ENCODE measurements at places on chromosomes 12 and 14. TPM values are rescaled to one million over a fixed set of nuclear protein-coding genes. Genes with fewer than 3 reads are reported as not detected.

DNA sequence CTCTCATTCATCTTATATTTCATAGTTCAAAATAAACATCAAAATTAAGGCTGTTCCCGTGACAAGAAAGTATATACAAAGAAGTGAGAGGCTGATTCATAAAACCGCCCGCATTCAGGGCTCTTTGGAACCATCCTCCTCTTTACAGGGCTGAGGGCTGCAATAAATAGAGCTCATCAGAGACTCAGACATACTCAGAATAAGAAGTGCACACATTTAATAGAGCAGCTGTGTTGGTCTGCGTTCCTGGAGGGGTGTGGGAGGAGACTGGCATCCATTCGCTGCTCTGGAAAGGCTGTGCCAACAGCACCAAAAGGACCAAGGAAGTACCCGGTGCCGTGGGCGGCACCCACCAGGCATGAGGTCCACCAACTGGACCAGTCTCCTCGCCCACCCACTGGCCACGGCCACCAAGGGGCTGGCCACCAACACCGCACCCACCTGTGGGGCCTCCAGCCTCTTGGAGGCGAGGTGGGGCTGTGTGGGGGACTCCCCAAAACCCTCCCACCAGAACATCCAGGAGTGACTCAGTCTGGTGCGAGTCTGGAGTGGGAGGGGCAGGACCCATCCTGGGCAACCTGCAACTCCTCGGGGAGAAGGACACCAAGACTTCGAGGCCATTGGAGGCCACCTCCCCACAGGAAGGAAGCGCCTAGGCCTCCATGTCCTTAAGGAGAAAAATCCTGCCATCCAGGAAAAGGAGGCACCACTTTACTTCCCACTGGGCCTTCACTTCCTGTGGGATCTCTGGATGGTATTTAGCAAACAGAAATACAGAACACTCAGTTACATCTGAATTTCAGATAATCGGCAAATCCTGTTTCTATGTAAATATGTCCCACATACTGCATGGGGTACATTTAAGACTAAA lies 32.7 kb downstream of the VCPKMT start:
- H3K36me3 ChIP-seq: no peaks in the 10 kb centered on the region
- peaks cover 14% of the 10 kb centered on the region for H3K4me1 ChIP-seq
- H3K27ac ChIP-seq: no peak overlapping the region
- H3K4me3 ChIP-seq: no peak overlapping the region

Gene SPTLC2
- total RNA-seq: 50.2 TPM

DNA sequence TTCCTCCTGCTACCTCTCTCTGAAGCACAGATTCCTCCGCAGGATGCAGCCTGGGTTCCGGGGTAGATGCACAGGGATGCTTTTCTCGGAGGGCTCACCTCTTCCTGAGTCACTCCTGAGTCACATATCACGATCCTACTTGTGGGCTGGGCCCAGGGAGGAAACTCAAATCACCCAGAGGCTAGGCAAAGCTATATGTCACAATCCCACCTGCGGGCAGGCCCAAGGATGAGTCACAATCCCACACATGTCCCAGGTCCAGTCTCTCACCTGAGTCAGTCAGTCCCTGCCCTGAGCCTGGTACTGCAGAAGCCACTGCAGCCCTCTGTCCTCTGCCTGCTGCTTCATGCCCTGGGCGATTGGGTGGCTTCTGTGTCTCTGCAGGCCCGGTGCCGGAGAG lies 149.0 kb upstream of the GSC start:
- peak; percentile 11 for DNase-seq
- no peaks in the 10 kb centered on the region for H3K36me3 ChIP-seq
- H3K4me3 ChIP-seq: no peak overlapping the region
- H3K27me3 ChIP-seq: no peaks in the 10 kb centered on the region
- H3K4me1 ChIP-seq: no peaks in the 10 kb centered on the region

DNA sequence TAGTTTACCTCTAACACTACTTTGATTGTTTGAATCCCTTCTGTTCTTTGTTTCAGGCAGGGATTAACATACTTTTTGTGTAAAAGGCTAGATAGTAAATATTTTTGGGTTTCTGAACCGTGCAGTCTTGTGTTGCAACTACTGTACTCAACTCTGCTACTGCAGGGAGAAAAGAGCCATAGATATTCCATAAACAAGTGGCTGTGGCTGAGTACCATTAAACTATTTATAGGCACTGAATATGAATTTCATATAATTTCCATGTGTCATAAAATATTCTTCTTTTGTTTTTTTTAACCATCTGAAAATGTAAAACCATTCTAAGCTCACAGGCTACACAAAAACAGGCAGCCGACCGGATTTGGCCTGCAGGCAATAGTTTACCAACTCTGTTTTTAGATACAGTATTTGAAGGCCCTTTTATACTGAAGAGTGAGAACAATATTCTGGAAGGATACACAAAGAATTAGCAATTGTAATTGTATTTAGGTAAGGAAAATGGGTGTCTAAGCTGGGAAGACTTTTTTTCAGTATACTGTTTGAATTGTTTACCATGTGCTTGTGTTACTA lies 15.7 kb downstream of the NR1H4 start:
- H3K27me3 ChIP-seq: peaks cover 6% of the 10 kb centered on the region
- H3K4me1 ChIP-seq: no peaks in the 10 kb centered on the region
- no peak for DNase-seq
- H3K4me3 ChIP-seq: no peak overlapping the region

DNA sequence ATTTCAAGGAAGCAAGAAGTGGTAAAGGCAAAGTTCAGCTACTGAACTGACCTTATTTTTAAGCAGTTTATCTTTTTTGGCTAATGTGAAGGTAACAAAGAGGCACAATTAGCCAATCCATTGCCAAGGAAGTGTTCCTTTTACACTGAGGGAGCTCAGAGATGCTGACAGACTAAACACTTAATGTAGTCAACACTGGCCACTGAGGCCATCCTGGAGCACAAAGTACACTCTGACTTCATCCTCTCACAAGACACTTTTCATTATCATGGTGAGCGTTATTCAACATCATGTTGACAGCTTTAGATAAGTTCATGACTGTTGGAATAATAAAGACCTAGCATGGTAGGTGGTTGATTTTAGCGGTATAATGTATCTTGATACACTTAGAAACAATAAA lies 89.9 kb downstream of the ADAMTS20 start:
- H3K36me3 ChIP-seq: no peaks in the 10 kb centered on the region
- H3K27ac ChIP-seq: no peak overlapping the region
- H3K4me3 ChIP-seq: no peak overlapping the region
- no peak for DNase-seq
- no peaks in the 10 kb centered on the region for H3K4me1 ChIP-seq

- H3K4me1 ChIP-seq: no peaks in the 10 kb centered on the region
- no peaks in the 10 kb centered on the region for H3K27me3 ChIP-seq
- no peak overlapping the region for H3K27ac ChIP-seq
- H3K36me3 ChIP-seq: no peaks in the 10 kb centered on the region
- peak; percentile 9 for DNase-seq
Observed at GRCh38 chr12:81070846-81071245, 7.0 kb upstream of the ACSS3 start.

DNA sequence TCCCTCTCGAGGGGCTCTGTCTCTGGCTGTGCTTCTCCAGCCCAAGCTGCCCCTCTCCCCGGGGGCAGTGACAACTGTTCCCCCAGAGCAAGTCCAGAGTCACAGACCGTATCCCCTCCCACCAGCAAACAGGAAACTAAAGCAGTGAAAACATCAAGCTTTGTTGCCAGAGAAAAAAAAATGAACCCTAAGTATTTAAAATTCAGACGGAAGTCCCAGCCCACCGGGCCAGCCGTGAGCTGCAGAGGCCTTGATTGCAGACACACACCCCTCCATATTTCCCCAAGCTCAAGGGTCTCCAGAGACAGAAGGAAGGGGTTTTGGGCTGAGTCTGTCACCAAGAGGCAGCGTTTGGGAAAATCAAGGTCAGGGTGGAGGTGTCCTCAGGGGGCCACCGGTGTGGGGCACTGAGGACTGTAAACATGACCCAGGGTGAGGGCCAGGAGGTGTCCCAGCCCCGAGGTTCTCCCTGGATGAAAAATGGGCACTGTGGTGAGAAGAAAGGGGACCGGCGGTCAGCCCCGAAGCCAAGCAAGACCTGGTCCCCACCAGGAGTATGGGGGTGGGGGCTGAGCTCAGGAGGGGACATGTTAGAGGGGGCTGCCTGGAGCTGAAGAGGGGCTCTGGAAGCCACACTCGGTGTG lies 7.7 kb downstream of the PHETA1 start:
- no peak overlapping the region for H3K27ac ChIP-seq
- H3K4me3 ChIP-seq: no peak overlapping the region
- no peaks in the 10 kb centered on the region for H3K27me3 ChIP-seq
- H3K36me3 ChIP-seq: no peaks in the 10 kb centered on the region

DNA sequence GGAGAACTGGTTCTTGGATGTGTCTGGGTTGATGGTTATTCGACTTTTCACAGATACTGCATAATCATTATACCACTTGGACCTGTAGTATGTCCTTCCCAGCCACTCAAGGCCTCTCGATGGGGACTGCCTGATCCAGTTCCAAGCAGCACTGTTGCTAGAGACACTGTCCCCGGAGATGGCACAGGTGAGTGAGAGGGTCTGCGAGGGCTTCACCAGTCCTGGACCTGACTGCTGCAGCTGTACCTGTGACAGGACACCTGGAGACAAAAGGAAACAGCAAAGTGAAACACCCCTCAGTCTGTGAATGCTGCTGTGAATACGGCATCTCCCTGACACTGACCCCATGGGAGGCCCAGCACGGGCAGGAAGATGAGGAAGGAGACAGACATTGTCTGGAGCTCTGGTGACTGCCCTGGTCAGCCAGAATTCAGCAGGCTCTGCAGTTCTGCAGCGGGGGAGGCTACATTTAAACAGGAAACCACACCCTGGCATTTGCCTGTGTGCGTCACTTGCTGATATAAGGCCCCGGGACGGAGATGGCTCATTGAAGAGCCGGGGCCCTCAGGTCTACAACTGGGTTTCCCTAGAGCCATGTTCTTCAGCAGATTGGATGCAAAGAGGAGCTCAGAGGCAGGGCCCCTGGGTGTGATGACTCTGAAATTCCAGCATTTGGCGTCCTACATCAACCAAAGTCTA lies 413.6 kb downstream of the TMEM121 start:
- H3K4me3 ChIP-seq: no peak overlapping the region
- no peaks in the 10 kb centered on the region for H3K27me3 ChIP-seq
- H3K36me3 ChIP-seq: no peaks in the 10 kb centered on the region
- no peak overlapping the region for H3K27ac ChIP-seq
- H3K4me1 ChIP-seq: no peaks in the 10 kb centered on the region
- DNase-seq: no peak

DNA sequence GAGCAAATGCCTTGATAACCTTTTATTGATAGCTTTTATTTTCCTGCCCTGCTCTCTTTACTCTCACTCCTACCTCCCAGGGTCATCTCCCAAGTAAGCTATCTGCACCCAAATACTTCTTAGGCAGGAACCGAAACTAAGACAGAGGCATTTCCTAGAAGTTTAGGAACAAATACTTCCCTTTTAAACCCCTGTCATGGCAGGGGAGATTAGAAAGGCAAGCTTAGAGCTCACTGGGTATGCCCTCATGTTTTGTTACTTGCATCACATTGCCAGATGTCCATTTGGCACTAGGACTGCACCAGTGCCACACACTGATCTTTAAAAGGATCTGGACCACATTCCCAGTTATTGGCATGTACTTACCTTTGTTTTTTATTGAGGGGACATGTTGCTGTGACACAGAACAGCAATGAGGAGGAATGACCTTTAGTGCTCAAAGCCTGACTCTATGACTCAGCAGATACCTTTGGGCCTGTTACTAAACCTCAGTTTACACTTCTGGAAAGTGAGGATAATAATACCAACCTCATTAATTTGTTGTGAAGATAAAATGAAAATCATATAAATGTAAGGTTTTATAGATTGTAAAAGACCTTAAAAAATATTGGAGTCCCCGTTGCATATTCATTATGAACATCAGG lies 40.9 kb upstream of the MBIP start:
- 0 out of 2 replicates have a peak, but pooled peaks cover 5% of the 10 kb centered on the region for H3K27me3 ChIP-seq
- no peak overlapping the region for H3K27ac ChIP-seq
- no peaks in the 10 kb centered on the region for H3K36me3 ChIP-seq
- DNase-seq: no peak

GRCh38 chr12:120367233-120367923 lies 1.6 kb downstream of the MSI1 start:
- H3K27ac ChIP-seq: no peak overlapping the region
- peaks cover 56% of the 10 kb centered on the region for H3K27me3 ChIP-seq
- H3K36me3 ChIP-seq: no peaks in the 10 kb centered on the region
- no peak overlapping the region for H3K4me3 ChIP-seq

Gene LRRC23
- 4.3 TPM for total RNA-seq

Gene TAS2R14
- 0.76 TPM for total RNA-seq

GRCh38 chr12:98698603-98699463 lies 53.7 kb downstream of the APAF1 start:
- H3K27me3 ChIP-seq: no peaks in the 10 kb centered on the region
- H3K36me3 ChIP-seq: peaks cover 25% of the 10 kb centered on the region
- DNase-seq: peak; percentile 76
- no peaks in the 10 kb centered on the region for H3K4me1 ChIP-seq

GRCh38 chr14:105474483-105475268 lies at the start of gene CRIP2:
Gene CRIP2, plus strand, starts transcription at chr14:105474821. Its CDS starts 42 bp downstream, at chr14:105474863.
- H3K27me3 ChIP-seq: no peaks in the 10 kb centered on the region
- peak within 1 kb of the TSS; percentile 86 for H3K27ac ChIP-seq
- peaks cover 12% of the 10 kb centered on the region for H3K4me1 ChIP-seq
- H3K36me3 ChIP-seq: 0 out of 2 replicates have a peak, but pooled peaks cover 3% of the 10 kb centered on the region
- H3K4me3 ChIP-seq: peak within 1 kb of the TSS; percentile 75
- DNase-seq: peak; percentile 83

DNA sequence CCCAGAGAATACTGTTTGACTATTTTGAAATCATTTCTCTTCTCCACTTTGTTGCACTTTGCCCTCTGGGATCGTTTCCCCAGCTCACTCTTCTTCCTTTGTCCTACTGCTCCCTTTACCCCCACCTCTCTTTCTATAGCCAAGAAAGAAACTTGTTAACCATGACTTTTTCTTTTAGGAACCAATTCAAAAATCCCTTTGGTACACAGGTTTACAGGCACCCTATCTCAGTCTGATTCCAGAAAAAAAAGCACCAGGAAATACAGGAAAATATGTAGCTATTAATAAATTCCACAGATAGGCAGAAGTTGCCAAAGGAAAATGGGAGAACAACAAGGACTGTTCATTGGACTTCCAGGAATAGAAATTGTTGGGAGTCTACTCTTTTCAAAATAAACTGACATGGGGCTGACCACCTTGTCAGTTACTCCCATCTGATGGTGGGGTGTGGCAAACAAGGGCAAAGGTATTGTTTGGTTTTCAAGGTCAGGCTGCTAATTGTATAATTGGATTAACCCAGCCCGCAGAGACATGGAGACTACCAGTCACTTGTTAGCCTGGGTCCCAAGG lies 82.4 kb downstream of the CRADD start:
- no peak for DNase-seq
- no peak overlapping the region for H3K27ac ChIP-seq
- H3K4me3 ChIP-seq: no peak overlapping the region
- no peaks in the 10 kb centered on the region for H3K36me3 ChIP-seq
